ENCODE measurements at places on chromosomes 11 and 22.

DNA sequence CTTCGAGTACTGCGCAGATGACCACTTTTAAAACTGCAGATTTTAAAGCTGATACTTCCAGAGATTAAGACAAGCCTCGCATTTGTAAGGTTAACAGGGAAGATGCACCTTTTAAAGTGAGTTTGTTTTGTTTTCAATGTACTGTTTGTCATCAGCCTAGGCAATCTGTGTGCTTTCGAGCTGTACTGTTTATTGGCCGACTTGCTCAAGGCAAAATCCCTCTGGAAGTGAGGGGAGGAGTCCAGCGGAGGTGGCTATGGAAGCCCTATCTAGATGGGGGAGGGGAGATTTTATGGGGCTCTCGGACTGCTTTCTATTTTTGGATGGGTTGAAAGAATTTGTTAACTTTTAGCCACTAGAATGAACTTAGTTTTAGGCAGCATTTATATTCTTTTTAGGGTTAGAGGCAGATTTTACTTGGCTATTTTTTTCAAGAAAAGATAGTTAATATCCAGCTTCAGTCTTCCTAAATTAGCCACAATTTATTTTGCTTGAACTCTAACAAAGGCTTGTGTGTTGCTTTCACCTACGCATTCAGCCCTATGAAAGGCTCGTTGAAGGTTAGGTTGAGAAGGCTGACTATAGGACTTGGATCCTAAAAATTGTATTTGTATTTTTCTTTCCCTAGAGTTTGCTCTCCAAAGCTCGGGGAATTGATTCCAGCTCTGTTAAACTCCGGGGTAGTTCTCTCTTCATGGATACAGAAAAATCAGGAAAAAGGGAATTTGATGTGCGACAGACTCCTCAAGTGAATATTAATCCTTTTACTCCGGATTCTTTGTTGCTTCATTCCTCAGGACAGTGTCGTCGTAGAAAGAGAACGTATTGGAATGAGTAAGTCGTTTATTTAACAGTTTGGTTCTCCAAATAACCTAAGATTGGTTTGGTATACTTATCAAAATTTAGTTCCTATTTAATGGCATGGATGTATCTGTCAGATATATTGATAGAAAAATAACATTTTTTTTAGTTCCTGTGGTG is 2.1 kb downstream of the WEE1 start:
- DNase-seq = peak; percentile 76

DNA sequence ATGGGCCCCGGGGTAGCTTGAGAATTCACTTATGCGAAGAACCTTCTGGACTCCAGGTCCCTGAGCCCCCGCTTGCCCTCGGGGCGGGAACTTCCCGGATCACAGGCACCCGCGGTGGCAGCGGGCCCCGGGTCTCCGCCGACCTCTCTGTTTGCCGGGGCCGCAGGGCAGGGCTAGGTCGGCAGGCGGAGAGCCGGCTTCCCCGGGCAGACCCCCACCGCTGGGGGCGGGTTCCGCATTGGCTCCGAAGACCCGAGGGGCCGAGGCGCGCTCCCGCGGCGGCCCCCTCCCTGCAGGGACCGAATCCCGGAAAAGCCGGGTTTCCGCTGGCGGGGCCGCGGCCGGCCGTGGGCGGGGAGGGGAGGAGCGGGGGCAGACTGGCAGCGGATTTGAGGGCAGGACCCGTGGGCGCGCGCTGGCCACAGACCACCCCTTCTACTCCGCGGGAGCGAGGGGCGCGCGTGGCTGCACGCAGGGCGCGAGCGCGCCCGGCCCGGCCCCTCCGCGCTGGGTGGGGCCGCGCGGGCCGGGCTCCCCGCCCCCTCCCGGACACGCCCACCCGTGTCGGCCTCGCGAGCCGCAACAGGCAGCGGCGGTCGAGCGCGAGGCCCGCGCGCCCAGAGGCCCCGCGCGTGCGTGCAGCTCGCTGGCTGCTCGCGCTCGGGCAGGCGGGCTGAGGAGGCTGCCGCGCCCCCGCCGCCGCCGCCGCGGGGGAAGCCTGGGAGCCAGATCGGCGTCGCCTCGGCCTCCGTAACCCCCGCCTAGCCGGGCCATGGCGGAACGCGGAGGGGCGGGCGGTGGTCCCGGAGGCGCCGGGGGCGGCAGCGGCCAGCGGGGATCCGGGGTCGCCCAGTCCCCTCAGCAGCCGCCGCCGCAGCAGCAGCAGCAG is at the start of gene PACS1:
Gene PACS1, plus strand, starts transcription at position 558 of the 889 bp plus-strand sequence. Its CDS starts 215 bp downstream, at position 773.
- DNase-seq = peak; percentile 70

- DNase-seq = no peak
Measured at GRCh38 chr11:124717786-124718651, 21.7 kb upstream of the NRGN start.

GRCh38 chr11:36162883-36163434 is 126.3 kb downstream of the COMMD9 start:
- peak; percentile 63 for DNase-seq

DNA sequence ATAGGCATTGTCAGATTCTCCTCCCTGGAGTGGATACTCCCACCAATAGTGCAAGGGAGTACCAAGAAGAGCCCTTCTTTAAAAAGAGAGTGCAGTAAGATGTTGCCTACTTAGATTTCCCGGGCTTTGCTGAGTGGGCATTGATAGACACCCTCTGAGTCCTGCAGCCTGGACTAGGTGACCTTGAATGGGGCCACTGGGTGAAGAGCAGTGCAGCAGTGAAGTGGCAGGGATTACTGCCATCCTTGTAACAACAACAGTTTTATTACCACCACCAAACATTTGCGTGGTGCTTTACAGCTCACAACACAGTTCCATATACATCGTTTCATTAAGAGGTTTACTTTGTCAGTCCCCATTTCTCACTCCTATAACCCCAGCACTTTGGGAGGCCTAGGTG is 59.4 kb downstream of the MICAL2 start:
- DNase-seq = no peak

DNA sequence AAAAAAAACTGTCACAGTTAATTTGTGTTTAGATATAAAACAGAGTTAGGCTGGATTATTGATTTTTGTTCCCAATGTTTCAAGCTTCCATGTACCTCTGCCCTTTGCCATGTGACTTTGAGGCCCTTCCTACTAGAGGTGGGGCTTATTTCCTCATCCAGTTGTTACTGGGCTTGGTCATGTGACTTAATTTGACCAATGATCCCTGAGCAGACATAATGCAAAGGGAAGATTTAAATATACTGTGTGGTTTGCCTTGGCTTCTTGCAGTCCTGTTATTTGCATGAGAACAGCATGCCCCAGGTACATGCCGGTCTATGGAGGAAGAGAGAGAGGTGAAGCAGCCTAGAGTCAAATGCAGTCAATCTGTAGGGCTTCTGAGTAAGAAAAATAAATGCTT is 347.0 kb downstream of the MIAT start:
- DNase-seq = no peak

DNA sequence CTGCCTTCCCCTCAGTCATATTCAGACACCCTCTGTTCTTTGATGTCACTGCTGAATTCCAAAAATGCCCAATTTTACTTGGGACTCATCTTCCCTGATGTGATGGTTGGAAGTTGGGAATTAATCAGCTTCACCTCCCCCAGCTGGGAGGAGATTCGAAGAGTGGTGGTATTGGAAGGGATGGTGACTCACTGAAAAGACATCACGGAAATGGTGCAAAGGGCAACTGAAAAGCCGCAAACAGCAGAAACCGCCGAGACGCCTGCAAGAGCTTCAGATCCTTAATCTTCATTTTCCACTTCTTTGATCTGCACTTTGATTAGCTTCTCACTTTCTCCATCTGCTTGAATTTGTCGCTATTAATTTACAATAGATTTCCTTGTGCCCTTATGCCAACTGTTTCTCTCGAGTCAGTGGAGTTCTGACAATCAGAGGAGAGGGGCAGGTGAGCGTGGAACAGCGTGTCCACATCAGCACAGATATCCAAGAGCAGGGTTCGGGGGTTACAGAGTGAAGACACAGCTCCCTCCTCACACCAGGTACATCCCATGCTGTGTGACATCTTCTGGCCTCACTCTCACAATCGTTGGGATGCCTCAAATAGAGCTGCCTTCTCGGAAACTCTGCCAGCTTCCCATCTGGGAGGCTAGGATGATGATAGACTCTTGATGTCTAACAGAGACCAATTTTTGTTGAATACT is 325.4 kb downstream of the BRD1 start:
- no peak for DNase-seq

DNA sequence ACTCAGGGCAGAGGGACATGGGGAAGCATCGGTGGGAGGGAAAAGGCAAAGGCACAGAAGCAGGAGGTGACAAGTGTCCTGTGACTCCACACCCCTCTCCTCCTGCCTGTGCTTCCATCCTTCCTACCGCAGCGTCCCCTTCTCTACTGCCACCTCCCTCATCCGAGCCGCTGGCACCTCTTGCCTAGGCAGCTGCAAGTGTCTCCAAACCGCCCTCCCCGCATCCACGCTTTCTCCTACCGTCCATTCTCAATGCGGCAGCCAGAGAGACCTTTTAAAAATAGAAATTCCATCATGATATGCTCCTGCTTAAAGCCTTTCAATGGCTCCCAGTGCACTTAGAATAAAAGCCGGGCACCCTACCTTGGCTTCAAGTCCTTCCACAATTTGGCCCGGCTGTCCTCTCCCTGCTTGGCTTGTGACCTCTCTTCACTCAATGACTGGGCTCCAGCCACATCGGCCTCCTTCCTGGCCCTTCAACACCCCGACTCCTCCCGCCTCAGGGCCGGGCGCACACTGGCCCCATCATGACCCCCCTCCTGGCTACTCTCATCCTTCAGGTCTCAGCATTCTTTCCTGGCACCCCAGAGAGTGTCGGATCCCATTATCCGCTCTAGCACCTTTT is 16.5 kb downstream of the LRRC10B start:
- DNase-seq = no peak

- peak; percentile 72 for DNase-seq
Measured at GRCh38 chr11:11978792-11979487, 29.5 kb downstream of the DKK3 start.

DNA sequence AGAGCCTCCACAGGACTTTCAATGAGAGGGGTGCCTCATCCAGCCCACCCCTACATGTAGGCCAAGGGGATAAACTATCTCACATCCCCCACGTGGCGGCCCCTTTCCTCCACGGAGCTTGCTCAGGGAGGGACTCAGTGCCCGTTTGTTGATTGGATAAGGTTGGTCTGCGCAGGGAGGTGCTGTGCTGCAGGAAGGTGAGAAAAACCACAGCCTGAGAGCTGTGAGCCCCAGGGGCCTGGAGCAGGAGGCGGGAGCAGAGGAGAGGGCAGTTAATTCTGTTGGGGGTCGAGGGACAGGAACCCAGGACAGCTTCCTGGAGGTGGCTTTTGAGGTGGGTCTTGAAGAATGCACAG is 31.9 kb upstream of the ATXN10 start:
- DNase-seq = no peak

GRCh38 chr11:3108183-3108721 is 51.0 kb upstream of the CARS1 start:
- DNase-seq = no peak

DNA sequence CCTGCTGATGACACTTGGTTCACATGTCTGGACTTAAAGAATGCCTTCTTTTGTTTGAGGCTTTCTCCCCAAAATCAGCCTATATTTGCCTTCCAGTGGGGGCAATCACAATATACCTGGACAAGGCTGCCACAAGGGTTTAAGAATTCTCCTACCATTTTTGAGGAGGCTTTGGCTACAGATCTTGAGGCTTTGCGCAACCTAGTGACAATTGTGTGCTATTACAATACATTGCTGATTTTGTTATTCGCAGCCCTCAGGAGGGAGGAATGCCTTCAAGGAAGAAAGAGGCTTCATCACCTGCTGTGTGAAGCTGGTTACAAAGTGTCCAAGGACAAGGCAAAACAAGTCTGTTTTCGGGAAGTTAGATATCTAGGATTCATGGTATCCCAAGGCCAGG is 50.8 kb upstream of the OR4C15 start:
- no peak for DNase-seq

DNA sequence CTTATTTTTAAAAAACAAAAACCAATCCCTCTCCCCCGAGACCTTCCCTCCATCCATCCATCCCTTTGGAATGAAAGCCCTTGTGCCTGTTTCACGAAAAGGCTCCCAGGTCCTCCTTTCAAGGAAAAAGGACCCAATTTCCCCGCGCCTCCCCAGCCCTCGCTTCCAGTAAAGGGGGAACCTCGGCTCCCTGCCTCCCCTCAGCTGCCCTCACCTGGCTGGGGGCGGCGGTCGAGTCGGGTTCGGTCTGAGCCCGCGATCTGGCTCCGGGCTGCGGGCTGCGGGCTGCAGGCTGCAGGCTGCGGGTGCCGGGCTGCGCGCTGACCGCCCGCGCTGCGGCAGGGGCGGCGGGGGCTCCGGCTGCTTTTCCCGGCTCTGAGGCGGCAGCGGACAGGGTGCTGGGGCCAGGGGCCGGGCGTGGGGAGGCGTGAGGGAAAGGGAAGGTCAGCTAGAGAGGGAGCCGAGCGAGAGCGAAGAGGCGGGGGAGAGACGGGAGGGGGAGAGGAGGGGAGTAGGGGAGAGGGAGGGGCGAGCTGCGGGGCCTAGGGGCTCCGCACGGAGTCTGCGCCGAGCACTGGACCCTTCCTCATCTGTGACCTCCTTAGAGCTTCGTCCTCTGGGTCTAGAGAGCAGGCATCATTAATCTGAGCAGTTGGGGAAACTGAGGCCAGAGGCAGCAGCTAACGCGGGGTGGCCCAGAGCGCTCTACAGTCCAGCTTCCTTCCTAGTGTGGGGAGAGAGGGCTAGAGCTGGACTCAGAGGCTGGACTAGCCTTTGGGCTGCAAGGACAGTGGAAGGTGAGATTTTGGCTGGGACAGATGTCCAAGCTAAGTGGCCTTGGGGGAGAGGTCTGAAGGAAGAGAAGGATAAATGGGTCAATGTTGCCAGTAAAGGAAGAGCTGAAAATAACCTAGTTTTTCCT is at the start of gene C1QTNF4:
Gene C1QTNF4, minus strand, starts transcription at position 478 of the 922 bp plus-strand sequence. CDS start 3,601 bp downstream, outside the sequence.
- no peak for DNase-seq

DNA sequence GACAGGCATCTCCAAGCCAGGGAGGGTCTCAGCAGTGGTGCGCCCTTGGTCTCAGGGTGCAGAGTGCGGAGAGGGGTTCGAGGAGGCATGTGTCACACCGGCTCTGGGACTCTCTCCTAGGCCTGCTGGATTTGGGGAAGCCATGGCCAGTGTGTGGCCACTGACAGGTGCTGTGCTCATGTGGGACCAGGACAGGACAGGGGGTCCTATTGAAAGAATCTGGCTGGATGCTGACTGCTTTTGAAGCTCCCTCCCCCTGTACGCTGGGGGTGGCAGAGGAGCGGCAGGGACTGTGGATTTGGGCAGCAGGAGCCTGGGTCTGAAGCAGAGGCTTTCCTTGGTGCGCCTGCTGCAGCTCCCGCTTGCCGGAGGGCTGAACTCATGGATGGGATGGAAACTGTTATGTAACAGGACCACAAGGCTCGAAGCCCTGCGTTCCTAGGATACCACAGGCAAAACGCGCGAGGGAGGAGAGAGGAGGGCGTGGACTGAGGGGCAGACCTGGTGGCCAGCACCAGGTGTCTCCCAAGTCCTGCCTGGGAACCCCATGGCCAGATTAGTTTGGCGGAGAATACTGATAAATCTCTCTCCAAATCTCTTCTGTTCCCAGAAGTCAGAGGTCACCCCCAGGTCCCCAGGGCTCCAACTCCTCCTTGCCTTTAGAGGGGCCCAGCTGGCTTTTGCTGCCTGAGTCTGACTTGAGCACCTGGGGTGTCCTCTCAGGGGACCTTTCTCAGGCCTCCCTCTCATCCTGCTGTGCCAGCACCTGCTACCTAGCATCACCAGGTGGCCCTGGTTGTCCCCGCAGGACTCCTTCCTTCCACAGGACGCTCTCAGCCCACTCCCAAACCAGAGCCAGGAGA is 13.8 kb upstream of the TEF start:
- peak; percentile 29 for DNase-seq

- no peak for DNase-seq
Measured at GRCh38 chr11:45673441-45673840, 8.0 kb upstream of the CHST1 start.

- DNase-seq = no peak
Measured at GRCh38 chr11:74265256-74265655, 46.2 kb downstream of the P4HA3 start.

GRCh38 chr22:44632541-44633396 is 69.2 kb upstream of the PRR5 start:
- DNase-seq = no peak

- no peak for DNase-seq
Measured at GRCh38 chr11:116071241-116071640, 567.0 kb upstream of the CADM1 start.
